ENCODE measurements at places on chromosomes 3 and 15.

GRCh38 chr3:51710631-51711351, 3.9 kb downstream of the GRM2 start:
- DNase-seq: no peak

- no peak for DNase-seq
These were observed 31.5 kb upstream of the MLF1 start for GRCh38 chr3:158539414-158540014.

GRCh38 chr3:193614430-193614829, 21.4 kb downstream of the OPA1 start:
- DNase-seq: no peak

GRCh38 chr15:65926899-65927298, 57.6 kb downstream of the RAB11A start:
- no peak for DNase-seq

DNA sequence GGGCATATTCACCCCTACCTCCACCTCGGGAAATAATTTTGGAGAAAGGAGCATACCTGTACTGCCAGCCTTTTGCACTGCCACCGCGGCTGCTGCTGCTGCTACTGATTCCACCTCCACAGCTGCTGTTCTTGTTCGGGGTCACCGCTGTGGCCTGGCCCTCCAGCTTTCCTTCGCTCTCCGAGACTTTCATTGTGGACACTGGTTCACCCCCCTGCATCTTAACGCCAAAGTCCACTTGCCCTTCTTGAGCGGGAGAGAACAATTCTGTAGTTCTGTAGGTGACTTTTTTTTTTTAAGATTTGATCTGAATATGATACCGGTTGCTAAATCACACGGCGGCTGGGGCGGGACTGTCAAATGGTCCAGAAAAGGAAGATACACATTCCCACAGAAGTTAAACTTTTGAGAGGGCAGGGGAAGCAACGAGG, 701 bp downstream of the OSBPL11 start:
- no peak for DNase-seq

Measured in stimulated activated CD8-positive, alpha-beta memory T cell treated with anti-CD3 and anti-CD28 coated beads, Interleukin-4, amount 100 ng/mL, for 1 hour (primary cell).